GM12865 (cell line): ENCODE measurements at places on chromosomes 6 and 20.

DNA sequence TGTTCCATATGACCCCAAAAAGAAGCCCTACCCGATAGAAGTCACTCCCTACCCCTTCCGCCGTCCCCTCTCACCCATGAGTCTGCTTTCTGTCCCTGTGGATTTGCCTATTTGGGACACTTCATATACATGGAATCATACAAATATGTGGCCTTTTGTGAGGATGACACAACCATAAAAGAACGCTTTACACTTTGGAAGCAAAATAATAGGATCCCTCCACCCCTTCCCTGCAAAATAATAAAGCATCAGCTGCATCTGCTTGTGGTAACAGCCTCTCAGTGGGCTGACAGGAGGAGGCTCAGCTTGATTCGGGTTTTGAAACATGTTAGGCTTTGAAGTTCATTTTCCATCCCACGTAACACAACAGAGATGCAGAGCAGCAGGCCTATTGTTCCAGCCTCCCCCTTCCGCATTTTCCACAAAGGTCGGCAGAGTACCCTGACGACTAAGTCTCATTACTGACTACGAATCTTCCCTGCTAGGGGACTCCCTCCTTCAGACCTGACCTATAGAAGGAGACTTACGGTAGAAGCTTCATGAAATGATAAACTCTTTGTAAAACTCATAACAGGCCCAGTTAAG is 99.1 kb downstream of the ALDH8A1 start:
- DNase-seq, result no peak

- no peak for DNase-seq
These were observed 259.9 kb downstream of the DLL1 start for GRCh38 chr6:170030821-170031471.

DNA sequence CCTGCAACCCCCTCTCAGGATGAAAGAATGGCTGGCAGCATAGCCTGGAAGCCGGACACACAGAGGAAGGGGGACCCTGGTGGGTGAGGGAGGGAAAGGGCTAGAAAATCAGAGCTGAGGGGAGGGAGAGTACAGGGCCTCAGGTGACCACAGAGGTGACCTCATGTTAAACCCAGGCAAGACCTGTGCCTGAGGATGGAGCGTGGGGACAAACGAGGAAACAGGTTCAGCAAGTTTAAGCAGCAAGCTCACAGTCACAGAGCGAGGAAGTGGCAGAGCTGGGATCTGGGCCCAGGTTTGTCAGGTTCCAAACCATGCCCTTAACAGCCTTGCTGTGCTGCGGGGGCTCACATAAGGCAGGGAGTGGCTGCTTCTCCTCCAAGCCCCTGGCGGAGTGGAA is 4.0 kb upstream of the BPI start:
- no peak for DNase-seq

- peak; percentile 56 for DNase-seq
These were observed 587 bp downstream of the PDSS2 start for GRCh38 chr6:107458672-107459282.

DNA sequence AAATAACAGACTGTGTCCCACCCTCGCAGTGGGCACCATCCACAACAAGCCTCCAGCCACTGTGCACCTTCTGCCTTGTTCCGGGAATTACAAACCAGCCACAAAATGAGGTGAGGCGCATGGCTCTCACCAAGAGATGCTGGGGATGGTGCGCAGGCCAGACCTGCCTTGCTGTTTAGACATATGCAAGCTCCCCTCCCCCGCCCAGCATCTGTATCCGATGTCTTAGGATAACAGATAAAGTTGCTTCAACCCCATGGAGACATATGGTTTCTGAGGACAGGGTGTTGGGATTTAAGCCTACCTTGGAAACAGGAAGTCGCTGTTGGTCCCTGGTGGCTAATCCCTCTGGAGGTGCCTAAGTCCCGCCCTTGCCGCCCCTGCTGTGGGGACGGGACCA is 50.4 kb upstream of the MPC1 start:
- DNase-seq, result no peak

GRCh38 chr6:106461084-106461483 is 100.6 kb downstream of the CRYBG1 start:
- DNase-seq, result no peak

DNA sequence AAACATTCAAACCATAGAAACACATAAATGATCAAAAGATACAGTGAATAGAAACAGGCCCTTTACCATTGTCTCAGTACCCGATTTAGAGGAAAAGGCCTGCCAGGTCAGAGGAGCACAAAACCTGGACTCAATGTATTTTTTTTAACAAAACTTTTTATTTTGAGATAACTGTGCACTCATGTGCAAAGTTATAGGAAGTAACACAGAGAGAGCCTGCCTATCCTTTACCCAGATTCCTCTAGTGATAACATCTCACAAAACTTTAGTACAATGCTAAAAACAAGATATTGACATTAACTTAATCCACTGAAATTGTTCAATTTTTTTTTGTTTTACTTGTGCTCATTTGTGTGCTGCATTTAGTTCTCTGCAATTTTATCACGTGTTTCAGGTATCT is 36.8 kb upstream of the SAMD3 start:
- no peak for DNase-seq

DNA sequence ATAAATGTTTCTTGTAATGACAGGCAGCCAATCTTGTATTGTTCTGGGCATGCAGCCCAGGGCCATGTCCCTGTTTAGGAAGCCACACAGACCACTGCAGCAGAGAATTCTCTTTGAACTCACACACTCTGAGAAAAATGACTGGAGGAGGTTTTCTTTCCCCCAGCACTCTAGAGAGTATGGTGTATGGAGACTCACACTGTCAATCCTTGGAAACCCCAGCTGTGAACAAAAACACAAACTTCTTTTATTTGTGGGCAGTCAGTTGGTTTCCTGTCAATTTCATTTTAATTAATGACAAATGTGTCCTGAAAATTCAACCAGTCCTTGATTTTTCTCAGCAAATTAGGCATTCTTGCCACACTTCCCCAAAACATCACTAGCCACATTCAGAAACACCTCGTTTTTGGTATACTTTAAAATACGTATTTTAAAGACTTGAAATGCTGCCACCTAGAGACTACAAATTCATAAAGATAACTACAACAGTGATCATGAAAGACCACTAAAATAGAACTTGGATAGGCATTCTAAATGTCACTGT is 52.9 kb upstream of the UFL1 start:
- peak; percentile 3 for DNase-seq

DNA sequence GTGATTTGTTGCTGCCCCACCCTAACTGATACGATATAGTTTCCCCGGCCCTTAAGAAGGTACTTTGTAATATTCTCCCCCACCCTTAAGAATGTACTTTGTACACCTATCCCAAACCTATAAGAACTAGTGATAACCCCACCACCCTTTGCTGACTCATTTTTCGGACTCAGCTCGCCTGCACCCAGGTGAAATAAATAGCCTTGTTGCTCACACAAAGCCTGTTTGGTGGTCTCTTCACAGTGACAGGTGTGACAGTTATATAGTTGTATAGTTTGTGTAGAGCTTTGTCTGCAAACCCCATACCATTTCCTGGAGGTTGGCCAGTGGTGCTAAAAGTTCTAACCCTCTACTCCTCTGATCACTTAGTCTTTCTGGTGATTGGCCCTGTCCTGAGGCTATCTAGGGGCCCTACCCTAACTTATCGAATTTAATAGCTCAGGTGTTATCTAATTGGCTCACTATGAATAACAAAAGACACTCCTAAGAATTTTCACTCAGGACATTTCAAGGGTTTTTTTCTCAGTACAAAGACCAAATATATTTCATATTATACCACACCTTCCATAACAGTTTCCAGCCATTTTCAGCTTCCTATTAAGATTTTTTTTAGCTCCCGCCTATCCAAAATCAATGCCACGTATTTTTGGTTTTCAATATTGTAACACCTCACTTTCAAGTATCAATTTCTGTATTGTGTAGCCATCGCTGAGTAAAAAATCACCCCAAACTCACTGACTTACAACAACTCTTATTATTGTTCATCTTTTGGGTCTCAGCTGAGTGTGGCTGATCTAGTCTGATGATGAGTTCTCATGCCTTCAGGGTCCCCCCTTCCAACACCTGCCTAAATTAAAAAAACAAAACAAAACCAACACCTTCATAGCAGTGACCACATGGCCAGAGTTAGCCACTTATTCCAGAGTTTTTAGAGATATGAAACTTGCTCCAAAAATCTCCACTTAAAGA is 9.8 kb upstream of the BTN1A1 start:
- DNase-seq, result no peak

DNA sequence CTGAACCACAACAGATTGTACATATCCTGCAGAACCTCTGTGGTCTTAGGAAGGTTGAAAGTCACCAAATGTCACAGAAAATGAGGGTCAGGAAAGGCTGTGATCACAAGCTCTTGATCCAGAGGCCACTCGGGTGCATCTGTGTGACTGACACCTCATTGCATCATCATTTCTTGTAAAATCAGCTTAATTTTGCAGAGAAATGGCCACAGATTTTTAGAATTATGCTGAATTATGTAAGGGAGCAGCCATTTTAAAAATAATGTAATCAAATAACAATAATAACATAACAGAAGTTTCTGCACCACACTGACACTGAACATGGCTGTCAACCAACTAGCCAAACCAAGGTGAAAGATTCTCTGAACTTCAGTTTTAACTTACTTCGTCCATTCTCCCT is 32.5 kb upstream of the PRND start:
- DNase-seq, result no peak

DNA sequence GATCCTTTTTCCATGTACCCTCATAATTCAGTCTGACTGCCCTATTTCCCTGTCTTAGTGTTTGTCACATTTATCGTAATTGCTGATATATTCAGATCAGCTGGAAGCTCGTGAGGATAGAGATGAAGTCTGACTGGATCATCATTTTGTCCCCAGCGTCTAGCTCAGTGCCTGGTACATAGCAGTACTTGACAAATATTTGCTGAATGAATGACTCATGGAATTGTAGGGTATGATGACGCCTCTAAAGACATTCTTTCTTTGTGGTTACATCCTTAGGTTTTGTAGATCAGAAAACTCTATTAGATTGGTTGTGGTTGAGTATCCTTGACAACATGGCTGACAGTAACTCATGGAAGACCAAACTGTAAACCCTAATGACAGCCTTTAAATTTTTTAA is 68.9 kb downstream of the MTHFD1L start:
- no peak for DNase-seq

DNA sequence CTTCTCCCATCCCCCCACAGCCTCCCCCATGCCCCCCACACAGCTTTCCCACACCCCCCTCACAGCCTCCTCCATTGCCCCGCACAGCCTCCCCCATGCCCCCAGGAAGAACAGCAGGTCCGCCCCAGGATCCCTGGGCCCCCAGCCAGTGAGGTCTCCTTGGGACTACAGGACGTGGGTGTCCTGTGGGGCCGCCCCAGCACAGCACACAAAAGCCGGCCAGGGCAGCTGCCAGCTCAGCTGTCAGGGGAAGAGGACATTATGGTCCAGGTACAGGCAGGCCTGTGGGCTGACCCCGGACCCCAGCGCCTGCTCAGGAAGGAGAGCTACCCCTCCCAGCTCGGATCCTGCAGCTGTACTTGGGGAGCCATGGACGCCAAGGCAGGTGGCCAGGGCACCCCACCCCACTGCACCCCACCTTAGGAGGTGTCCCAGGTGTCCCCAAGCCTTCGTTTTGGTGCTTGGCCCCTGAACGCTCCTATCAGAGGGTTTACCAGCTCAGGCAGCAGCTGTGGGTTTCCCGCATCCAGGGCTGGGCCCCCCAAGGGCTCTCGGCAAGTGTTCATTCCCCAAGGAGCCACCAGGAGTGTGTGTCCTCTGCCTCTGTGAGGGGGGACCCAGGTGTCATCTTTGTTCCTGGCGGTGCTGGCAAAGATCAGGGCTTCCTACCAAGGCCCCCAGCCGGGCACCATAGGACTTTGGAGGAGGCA is 42.3 kb upstream of the GATA5 start:
- no peak for DNase-seq

DNA sequence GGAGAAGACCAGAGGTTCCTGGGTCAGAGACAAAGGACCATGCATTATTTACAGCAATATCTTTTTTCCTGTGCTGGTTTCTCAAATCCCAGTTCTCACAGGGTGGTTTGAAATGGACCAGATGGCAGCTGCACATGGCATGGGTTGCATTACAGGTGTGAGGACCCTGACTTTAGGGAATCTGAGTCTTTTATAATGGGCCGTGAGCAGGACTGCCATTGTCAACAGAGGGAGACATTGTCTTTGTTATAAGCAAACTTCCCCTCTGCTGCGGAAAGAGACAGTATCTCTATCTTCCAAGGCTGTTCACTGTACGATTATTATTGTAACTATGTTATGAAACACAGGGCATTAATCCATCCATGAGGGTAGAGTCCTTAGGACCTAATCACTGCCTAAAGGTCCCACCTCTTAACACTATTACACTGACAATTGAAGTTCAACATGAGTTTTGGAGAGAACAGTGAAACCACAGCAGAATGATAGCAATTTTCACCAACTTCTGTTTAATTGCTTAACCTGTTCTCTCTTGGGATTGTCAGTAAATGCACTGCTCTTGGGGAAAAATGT is 156.1 kb upstream of the AGPAT4 start:
- no peak for DNase-seq

GRCh38 chr6:129206821-129207220 is 323.9 kb downstream of the LAMA2 start:
- DNase-seq, result no peak

- DNase-seq, result no peak
These were observed 8.8 kb downstream of the TENT5A start for GRCh38 chr6:81743649-81744048.

GRCh38 chr20:38130687-38131587 is 34.1 kb downstream of the TGM2 start:
- no peak for DNase-seq

DNA sequence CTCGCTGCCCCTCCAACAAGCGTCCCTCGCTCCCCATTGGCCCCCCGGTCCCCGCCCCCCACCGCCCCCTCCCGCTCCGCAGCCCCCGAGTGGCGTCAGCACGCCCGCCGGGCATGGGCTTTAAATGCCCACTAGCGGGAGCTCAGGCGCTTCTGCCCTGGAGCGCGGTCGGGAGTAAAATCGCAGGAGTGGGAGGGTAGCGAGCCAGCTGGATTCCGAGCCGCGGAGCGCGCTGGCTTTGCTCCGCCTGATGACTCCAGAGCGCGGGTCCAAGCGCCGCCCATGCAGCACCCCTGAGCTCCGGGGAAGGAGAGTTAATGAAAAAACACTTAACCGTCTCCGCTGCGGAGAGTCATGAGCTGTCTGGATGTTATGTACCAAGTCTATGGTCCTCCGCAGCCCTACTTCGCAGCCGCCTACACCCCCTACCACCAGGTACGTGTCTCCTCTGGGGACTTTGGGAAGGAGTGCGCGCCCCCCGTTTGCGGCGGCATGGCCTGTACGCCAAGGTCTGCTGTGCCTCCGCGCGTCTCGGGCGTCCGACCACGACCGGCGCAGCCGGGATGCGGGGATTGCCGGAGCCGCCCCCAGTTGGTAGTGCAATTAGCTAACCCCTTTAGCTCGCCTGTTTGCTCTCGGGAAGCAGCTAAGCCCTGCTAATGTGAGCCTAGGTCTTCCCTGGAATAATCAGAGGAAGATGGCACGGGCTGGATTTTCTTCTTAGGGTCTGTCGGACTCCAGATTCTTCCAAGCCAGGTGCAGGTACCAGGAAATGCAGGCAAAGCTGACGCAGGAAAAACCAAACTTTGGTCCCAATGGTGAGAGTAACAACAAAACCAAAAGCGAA is at the start of gene VGLL2:
TSS of gene VGLL2 (plus strand) at position 149 of the 847 bp plus-strand sequence. CDS start at position 355, 206 bp downstream.
- no peak for DNase-seq

GRCh38 chr20:3541887-3542721 is 71.3 kb downstream of the ATRN start:
- no peak for DNase-seq
